T-helper 2 cell (primary cell): ENCODE measurements at places on chromosomes 7 and 10.

DNA sequence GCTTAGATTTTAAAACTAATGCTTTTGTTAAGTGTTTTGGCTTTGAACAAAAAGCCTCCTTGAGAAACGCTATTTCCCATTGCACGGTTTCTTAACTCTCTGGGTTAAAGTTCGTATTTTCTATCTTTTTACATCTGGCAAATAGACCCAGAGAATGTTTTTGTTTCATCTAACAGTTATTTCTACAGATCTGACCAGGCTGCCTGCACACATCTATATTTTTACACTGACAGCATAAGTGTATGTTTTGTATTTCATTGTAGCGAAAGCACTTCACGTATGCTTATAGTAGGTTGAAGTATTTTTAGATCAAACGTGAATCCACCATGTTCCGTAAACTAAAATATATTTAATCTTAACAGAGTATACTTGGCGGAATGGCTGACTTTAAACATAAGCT lies 477.3 kb downstream of the SDK1 start:
- no peak for DNase-seq

DNA sequence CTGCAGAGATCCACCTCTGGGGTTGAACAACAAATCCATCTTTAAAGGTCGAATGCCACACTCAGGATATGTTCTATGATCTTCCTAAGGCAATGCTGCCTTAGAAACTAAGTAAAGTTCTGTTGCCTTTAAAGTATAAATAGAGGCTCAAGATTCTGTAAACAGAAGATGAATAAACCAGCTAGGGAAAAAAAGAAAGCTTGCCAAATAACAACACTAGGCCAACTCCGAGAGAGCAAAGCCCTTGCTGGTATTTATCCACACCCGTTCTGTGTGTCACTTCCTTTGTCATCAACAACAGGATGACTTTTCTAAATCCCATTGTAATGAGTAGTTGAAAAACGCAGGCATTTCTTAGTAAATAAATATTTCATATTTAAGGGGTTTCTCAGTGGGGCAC lies 330.0 kb upstream of the GLI3 start:
- no peak for DNase-seq

GRCh38 chr7:47583739-47584535 lies 2.0 kb upstream of the TNS3 start:
- no peak for DNase-seq

- no peak for DNase-seq
These were observed 97.2 kb downstream of the OAT start for GRCh38 chr10:124321433-124322089.

DNA sequence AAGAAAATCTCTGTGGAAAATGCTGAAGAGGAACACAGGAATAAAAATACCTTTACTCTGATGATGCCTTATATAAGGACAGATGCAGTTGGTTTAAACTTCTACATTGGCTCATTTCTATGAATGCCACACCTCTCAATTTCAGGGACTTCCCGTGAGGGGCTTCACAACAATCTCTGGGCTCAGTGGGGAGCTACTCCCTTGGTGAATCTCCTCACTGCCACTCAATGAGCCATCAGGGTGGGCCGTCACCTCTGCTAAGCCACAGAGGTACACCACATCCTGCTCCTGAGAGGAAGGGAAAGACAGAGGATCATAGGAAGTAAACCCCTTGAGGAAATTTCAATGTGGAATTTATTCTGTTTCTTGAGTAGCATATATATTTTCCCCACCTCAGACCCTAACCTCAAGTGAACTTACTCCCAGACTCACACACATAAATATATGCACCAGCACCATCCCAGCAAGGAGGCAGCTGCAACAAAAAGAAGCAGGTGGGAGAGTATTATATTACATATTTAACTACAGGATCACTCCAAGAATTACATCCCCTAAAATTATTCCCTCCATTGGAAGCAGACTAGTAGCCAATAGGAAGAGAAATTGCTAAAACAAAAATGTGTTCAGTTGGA lies 63.3 kb upstream of the PRSS1 start:
- DNase-seq: no peak

DNA sequence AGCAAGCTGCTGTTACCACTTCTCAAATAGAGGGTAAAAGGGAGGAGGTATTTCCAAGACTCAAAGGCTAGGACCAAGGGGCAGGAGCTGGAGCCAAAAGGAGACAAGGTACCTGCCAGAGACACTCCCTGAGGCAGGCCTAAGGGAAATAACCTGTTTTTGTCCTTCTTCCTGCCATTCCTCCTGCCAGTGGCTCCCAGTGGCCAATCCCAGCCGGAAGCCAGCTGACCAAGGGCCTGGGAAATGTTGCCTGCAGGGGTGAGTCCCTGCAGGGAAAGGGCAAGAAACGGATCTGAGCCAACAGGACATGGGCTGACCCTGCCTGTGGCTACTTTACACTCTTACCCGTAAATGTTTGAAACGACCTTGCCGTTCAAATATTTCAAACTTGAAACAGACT lies 3.5 kb downstream of the CYTH3 start:
- no peak for DNase-seq

DNA sequence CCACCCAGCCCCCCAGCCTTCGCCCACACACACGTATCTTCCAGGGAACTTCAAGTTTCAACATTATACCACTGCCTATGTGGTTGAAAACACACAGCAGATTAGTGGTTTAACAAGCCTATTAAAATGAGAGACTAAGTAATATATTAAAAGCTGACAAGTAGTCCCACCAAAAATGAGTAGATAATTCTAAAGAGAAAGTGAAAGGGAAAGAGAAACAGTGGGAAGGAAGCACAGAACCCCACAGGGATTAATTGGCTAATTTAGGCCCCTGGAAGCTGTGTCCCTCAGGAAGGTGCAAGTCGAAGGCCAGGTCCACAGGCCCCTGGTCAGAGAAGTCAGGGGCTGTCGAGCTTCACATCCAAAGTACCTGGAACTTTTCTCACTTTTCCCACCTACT lies 210.5 kb upstream of the YAE1 start:
- no peak for DNase-seq

DNA sequence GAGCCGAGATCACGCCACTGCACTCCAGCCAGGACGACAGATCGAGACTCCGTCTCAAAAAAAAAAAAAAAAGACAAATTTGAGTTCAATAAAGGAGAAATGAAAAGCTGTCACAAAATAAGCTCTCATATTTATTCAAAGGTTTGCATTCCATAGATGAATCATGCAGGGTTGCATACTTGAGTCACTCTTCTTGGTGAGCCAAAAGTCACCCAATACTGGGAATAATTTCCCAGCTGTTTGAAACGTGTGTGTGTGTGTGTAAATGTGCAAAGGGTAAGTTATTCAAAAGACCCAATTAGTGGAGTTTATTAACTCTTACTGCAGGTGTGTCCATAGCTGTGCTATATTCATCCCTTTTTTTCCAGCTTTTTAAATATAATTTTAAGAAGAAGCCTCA lies 297.7 kb downstream of the CCDC3 start:
- DNase-seq: no peak

- DNase-seq: no peak
These were observed 18.6 kb upstream of the GATA3 start for GRCh38 chr10:8035641-8036470.

- DNase-seq: no peak
These were observed 567.6 kb downstream of the GRM8 start for GRCh38 chr7:126685018-126685573.

DNA sequence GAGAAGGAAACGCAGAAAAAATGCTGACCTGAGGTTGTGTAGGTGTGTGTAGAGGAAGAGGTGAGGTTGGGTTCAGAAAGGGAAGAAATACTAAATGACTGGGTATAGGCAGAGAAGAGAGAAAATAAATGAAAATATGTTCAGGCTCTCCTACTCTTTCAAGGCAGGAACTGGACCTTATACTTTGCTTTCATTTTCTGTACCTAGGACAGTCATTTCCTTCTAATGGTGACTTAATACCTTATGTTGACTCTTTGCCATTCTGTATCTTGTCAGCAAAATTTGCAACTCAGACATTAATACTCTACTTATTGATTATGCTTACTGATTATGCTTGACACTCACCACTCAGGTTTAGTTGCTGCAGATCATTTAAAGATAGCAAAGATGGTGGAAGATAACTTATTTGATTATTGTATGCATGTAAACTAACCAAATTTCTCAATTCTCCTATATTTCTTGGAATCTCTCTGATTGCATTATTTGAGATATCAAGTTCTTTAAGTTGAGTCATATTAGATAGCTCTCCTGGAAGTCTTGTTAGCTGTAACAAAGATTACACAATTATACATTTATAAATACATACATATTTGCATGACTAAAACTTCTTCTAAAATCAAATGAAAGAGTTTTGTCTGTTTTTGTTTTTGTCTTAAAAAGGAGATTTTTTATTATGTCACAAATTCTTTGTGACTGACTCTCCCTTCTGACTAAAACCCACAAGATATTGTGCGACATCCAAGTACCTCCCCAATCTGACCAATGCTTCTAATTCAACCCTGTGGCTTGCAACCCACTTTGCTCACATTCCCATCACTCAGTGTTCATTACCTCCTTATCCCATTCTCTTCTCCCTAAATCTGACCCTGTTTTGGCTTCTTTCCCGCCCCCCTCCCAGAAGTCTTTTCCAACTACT lies 20.0 kb downstream of the LRRD1 start:
- DNase-seq: no peak

DNA sequence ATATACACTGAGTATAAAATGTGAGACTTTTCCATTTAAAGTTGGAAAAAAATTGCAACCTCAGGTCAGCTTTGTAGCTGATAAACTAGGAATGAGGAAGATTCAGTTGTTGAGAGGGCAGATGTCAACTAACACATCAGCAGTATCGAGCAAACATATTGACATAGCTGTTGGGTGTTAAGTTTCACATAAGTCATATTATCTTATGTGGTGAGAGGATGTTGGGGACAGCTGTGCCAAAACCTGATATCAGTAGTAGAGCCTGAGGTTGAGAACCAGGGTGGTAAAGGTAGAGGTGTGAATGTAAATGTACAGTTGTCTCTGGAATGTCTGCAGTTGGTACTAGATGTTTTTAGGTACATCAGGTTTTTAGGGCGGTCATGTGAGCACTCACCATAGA lies 5.0 kb downstream of the ZRANB1 start:
- DNase-seq: no peak

GRCh38 chr10:119735451-119735850 lies 9.6 kb downstream of the INPP5F start:
- no peak for DNase-seq

GRCh38 chr10:11604865-11605650 lies 6.4 kb downstream of the USP6NL start:
- no peak for DNase-seq

- no peak for DNase-seq
These were observed 21.6 kb downstream of the HIP1 start for GRCh38 chr7:75716992-75717626.

DNA sequence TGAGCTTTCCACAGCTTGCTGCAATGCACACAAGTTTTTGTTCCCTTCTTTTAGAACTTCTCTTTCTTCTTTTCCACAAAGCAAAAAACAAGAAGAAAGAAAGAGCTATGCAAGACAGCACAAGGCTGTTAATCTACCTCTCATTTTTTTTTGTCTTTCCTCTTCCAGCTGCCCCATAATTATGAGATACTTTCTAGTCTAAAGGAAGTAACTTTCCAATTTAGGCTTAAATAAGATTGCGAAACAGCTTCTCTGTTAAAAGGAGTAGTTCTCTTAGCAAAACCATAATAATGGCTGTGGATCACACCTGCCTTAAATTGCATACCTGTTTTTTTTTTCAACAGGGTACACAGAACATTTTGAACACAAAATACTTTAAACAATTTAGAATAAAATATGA lies 56.0 kb downstream of the NDUFB2 start:
- no peak for DNase-seq

- peak; percentile 90 for DNase-seq
These were observed at the start of gene FAM53B for GRCh38 chr10:124744102-124745050. TSS of gene FAM53B (minus strand) at chr10:124744378. CDS start at chr10:124706713, 37,665 bp downstream.
